Cardiac muscle cell (in vitro differentiated cells and primary cell): ENCODE measurements at places on chromosomes 16 and 17.

DNA sequence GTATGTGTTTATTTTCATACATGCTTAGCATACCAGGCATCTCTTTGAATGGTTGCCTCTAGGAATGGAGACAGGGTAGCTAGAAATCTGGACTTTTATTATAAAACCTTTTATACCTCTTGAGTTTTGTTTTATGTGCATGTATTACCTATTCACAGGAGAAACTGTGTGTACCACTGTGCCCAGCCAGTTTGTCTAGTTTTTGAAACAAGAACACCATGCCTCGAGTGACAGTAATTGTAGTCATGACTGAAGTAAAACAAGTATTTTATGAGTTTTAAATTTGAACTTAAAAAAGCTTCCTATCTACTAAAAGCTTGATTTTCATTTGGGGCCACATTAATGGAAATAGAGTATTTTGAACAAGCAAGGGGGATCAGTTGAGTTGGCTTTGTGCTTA is 57.4 kb downstream of the SNTB2 start:
- no peak for DNase-seq

- peak; percentile 58 for DNase-seq
Observed at GRCh38 chr17:57092171-57092570, 7.1 kb downstream of the AKAP1 start.

- no peak for DNase-seq
Observed at GRCh38 chr17:66946251-66946650, 18.3 kb upstream of the CACNG4 start.

- DNase-seq: no peak
Observed at GRCh38 chr17:78248051-78248914, 16.9 kb downstream of the TMEM235 start.

- DNase-seq: no peak
Observed at GRCh38 chr16:67409631-67410030, 6.6 kb downstream of the ZDHHC1 start.

- DNase-seq: peak; percentile 3
Observed at GRCh38 chr17:31857920-31858641, 963 bp downstream of the COPRS start.

DNA sequence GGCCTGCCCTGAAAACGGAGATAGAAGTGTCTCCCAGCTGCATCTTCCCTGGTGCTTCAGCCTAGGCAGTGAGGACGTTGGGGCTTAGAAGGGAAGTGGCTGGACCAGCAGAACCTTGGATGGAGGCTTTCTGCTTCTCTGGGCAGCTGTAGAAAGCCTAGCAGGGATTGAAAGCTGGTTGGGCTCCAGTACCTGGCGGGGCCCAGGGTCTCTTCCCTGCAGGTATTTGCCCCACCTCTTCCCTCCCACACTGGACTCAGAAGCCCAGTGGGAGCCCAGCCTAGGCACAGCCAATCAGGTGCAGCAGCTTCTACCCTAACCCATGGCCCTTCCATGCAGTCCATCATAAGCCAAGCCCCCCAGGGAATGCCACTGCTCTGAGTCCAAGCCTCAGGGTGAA is 190.3 kb upstream of the IRX6 start:
- no peak for DNase-seq

DNA sequence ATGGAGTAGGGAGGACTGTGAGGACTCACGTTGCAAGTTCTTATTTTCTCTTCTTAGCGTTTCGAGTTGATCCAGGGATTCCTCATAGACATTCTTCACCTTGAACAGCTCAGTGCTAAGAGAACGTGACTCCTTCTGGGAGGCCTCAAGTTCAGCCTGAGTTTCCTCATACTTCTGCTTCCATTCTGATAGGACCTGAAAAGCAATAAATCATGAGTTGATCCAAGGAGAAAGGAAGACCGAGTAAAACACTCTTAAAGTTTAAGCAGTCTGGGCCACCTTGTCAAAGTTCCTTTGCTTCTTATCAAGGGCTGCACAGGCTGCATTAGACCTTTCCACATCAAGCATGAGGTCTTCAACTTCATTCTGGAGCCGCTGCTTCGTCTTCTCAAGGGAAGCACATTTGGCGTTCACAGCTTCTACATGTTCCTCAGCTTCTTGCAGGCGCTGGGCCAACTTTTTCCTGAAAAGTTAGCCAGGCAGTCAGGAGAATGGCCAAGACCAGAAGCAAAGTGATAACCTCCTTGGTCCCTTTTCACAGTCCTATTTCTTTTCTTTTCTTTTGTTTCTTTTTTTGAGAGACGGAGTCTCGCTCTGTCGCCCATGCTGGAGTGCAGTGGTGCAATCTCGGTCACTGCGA is 23.8 kb upstream of the MYH13 start:
- no peak for DNase-seq

GRCh38 chr17:79951361-79952264 is 84.1 kb downstream of the TBC1D16 start:
- peak; percentile 66 for DNase-seq

GRCh38 chr17:34615326-34615725 is 35.9 kb downstream of the TMEM132E start:
- DNase-seq: no peak

DNA sequence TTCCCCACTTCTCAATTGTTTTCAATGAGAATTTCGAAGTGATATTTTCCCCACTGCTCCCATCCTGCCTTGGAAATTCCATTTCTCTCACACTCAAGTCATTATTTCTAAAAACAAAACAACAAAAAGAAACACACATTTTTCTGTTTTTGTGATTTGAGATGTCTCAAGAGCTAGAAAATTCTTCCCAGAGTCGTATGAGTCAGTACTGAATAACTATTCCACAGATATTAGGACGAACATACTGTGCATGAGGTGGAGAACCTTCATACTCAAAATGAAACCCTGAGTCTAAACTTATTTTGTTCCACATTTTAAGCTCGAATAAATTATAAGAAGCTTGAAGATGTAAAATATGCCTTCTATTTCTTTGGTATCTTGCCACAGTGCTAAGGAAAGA is 204.6 kb downstream of the SLC39A11 start:
- DNase-seq: peak; percentile 4

- DNase-seq: no peak
Observed at GRCh38 chr16:5601957-5602356, 504.4 kb upstream of the EEF2KMT start.

DNA sequence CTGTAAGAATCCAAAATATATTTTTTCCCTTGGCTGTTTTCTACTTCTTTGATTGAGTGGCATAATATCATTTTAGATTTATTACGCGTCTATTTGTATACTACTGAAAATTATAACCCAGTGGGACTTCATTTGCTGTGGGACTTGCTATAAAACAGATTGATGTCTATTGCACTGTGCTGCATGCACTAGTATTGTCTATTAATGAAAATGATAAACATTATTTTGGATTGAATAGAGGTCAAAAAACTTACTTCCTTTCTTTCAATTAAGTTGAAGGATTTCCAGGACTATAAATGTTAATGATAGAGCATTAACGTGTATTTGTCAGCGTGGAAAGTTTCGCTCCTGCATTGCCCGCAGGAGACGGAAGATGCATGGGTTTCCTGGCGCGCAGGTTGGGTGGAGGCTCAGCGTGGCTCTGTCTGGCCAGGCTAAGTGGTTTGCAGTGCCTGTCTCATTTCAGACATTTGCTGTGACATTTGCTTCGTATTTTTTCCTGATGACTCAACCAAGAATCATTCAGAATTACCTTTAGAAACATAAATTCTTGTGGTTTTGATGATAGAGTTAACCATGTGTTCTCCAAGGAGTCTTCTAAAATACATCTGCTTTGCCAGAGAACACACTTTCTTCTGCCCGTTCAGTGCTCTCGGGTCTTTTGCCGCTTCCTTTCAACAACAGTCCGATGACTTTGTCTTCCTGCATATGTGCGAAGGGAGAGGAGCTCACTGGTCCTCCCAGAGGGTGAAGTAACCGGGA is 216.7 kb downstream of the RPTOR start:
- peak; percentile 61 for DNase-seq

GRCh38 chr16:25006504-25007056 is 8.6 kb downstream of the ARHGAP17 start:
- no peak for DNase-seq

DNA sequence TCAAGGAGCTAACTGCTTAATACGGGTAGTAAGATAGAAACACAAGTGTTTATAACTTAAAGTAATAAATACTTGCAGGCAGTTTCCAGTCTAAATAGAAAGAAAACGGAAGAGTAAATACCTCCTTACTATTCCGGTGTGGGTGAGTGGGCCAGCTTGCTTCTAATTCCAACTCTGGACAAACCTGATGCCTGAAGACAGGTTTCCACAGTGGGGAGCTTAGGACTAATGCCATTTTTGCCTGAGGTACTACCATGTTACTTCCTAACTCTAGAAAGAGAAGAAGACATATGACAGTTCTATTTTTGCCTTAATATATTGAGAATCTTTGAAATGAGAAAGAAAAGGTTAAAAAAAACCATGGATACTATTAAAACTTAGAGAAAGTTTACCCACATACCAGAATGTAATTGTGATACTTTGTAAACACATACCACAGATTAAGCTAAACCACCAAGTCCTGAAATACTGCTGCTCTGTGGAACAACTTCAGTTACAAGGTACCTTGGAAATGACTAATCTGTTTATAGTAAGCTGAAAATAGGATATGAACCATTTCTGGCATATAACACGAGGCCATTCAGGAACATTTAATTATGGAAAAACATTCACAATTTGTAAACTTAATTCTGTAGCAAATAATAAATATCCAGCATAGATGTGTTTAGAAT is 70.2 kb downstream of the ZZEF1 start:
- DNase-seq: peak; percentile 33

GRCh38 chr16:11561454-11561805 is 25.3 kb downstream of the LITAF start:
- DNase-seq: no peak

GRCh38 chr16:4098501-4098900 is 17.7 kb downstream of the ADCY9 start:
- peak; percentile 55 for DNase-seq

- no peak for DNase-seq
Observed at GRCh38 chr16:31331807-31332301, 23.1 kb upstream of the ITGAX start.

DNA sequence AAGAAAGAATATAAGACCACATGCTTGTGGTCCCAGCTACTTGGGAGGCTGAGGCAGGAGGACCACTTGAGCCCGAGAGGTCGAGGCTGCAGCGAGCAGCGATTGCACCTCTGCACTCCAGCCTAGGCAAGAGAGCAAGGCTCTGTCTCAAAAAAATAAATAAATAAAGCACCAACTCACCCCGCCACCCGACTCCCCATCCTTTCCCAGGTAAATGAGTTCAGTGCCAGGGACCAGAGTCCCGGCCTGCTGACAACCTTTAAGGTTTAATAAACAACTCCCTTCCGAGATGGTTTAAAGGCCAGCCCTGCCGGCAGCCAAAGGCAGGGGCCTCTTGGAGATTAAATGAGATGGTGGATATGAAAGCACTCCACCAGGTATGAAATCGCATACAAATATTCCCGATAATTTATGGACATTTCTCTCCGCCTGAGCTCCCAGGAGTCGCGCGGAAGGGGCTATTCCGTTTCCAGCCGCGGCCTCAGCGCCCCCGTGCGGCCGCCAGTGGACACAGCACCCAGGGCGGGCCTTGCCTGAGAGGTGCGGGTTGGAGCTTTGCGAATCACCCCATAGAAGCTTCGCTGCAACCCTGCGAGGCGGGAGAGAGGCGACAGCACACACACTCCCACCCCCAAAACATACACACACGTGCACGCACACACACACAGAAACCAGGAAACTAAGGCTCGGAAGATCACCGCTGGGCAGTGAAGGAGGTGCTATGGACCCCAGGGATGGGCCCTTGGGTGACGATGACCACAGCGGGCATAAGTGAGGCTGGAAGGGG is 4.0 kb upstream of the RPL38 start:
- peak; percentile 72 for DNase-seq

- no peak for DNase-seq
Observed at GRCh38 chr17:28270055-28270454, 48.9 kb upstream of the TMEM97 start.

GRCh38 chr17:348692-349425 is 3.7 kb downstream of the RPH3AL start:
- no peak for DNase-seq

GRCh38 chr17:73820686-73821448 is 176.6 kb upstream of the SDK2 start:
- DNase-seq: peak; percentile 29

DNA sequence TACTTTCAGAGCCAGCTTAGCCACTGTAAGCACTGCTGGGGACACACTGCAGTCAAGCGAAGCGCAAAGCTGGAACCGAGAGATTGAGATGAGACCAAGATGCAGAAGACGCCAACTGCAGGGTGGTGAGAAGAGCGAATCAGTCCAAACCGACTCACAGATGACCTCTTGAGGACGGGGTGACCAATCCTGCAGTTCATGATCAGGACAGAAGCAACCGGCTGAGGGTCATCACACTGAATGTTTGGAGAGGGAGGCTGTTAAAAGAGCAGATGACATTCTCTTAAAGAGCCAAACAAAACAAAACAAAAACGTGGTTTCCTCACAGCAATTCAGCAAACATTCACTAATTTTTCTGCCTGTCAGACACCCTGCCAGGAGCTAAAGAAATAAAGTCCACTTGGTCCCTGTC is 8.5 kb downstream of the HASPIN start:
- DNase-seq: peak; percentile 38

- DNase-seq: no peak
Observed at GRCh38 chr17:80236911-80237310, 16.7 kb downstream of the SLC26A11 start.

DNA sequence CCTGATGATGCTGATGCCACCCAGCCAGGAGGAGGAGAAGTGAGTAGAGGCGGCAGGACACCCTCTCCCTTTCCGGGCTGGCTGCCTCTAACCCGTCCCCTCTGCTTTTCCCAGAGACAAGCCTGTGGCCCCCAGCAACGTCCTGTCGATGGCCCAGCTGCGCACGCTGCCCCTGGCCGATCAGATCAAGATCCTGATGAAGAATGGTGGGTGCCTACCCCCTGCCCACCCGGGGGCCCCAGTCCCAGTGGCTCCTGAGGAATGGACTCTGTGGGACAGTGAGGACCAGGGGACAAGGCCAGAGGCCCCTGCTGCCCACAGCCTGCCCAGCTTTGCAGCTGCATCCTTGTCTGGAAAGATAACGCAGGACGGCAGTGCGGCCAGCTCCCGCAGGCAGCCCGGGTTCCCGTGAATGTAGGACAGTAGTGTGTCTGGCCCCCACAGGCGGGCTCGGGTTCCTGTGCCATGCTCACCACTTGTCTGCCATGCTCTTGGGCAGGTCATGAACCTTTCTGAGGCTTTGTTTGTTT is 19.9 kb downstream of the POLR3E start:
- DNase-seq: no peak

DNA sequence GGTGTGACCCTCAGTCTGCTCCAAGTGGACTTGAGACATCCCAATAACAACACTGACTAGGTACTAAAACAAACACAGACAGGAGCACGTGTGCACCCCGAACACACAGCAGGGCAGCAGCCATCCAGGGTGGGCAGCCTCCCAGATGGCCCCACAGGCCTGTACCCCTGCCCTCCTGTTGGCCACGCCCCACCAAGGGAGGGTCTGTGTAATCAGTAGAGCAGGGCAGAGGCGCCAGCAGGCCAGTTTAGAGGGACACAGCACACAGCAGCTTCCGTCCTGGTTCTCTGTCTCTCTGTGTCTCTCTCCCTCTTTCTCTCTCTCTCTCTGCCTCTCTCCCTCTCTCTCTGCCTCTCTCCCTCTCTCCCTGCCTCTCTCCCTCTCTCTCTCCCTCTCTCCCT is 21.4 kb downstream of the ACTG1 start:
- no peak for DNase-seq
